ENCODE measurements at places on chromosomes 16 and 17.

DNA sequence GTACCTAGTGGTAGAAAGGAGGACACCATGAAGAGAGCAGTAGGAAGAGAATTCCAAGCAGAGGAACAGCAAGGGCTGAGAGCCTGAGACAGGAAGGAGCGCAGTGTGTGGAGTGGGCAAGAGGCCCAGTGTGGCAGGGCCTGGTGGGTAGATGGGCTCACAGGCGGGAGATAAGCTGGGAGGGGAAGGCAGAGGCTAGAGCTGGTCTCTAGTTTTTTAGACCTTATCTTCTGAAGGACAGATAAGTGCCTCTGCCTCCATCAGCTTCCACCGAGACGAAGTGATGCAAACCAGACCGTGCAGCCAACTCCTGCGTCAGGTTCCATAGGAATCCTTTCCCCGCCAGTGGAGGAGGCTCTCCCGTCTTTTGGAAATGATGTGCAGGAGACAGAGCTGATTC is 33.6 kb downstream of the CDH1 start:
- no peak for DNase-seq

GRCh38 chr17:17983376-17983775 is 10.7 kb downstream of the DRC3 start:
- no peak for DNase-seq

GRCh38 chr17:21162394-21162775 is 35.6 kb downstream of the DHRS7B start:
- DNase-seq, result no peak

- DNase-seq, result no peak
These were observed 49.3 kb downstream of the N4BP1 start for GRCh38 chr16:48560692-48561091.

DNA sequence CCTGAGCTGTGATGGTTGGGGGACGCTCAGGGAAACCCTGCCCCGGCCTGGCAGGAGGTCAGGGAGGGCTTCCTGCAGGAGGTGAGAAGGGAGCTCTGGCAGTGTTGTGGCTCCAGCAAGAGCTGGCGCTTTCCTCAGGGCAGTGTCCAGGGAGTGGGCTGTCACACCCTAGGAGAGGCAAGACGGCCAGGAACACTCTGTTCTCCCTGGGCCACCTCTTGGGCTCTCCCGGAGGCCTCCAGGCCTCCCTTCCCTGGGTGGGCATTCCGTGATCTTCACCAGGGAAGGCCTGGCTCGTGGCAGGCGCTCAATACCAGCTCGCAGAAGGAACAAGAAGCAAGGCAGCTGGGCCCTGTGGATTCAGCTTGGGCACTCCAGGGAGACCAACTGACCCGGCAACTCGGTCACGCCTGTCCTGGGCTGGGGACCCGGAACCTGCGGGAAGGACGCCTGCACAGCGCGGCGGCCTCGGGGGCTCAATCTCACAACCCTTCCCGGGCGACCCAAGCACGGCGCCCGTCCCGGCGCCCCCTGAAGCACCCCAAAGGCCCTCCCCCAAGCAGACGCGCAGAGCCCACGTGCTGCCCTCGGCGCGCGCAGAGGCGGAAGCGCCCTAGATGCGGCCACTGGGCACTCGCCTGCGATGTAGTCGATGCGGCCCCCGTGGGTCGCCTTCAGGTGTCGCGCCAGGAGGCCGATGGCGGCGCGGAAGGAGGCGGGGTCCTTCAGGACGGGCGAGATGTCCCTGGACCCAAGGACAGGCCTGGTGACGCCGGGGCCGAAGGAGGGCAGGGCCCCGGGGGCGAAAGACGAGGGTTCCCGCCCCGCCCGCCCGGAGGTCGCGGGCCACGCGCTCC is 588 bp downstream of the APRT start:
- DNase-seq, result peak; percentile 49

DNA sequence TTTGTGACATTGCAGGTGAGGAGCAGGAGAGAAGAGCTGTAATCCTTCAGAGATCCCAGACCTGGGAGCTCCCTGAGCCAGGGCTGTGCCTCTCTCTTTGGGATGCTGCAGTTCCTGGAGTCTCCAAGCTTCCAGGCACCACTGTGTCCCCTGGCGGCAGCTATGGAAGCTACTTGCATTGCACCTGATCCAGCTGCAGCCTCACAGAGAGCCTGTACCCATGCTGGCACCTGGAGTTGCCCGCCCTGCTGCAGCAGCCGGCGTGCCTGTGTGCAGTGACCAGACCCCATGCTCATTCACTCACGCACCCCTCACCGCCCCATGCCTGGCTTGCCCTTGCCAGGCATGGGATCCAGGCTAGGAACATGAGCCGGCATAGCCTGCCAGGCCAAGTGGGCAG is 51.8 kb upstream of the MED9 start:
- DNase-seq, result no peak

DNA sequence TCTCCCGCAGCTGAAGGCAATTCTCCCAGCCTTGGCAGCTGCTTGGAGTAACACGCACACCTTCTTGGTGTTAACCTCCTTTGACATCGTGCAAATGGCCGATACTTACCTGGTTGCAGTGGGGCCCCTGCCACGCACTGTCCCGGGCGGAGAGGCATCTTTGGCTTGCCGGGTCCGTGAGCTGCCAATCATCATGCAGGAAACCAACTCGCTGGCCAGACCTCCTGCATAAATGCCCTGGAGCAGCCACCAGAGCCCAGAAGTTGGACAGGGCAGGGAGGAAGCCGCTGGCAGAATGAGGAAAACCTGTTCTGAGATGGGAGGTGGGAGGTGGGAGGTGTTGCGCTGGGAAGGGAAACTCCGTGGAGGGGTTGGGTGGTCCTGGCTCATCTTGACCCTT is 41.7 kb upstream of the CREBBP start:
- no peak for DNase-seq

- DNase-seq, result no peak
These were observed 108.1 kb downstream of the PMP22 start for GRCh38 chr17:15157051-15157450.

- no peak for DNase-seq
These were observed 20.8 kb upstream of the LRRC37A3 start for GRCh38 chr17:64940055-64940454.

DNA sequence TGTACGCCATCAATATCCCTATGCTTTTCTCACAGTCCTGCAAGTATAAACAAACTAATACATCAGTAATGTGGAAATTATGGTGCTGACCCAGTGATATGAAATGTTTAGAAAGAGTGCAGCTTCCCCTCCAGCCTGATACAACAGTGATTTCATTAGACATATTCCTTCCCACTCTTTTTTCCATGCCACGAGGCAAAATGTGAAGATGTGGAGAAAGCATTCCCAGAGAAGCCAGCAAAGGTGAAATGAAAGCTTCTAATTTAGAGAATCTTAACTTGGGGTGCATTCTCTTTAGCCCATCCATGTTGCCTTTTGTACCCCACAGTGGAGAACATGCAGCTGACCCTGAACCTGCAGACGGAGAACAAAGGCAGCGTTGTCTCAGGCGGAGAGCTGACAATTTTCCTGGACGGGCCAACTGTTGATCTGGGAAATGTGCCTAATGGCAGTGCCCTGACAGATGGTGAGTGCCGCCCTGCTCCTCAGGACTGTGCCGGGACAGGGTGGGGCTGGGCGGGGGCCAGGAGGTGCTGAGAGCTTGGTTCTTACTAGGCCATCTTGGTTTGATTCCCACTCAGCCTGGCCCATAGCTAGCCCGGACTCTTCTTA is 77.8 kb downstream of the WWP2 start:
- no peak for DNase-seq

- DNase-seq, result no peak
These were observed 20.0 kb upstream of the NXPH3 start for GRCh38 chr17:49555495-49556222.

GRCh38 chr17:68957944-68958343 is 2.8 kb upstream of the ABCA8 start:
- DNase-seq, result no peak

- DNase-seq, result no peak
These were observed 72.1 kb downstream of the BANP start for GRCh38 chr16:88023366-88023765.

DNA sequence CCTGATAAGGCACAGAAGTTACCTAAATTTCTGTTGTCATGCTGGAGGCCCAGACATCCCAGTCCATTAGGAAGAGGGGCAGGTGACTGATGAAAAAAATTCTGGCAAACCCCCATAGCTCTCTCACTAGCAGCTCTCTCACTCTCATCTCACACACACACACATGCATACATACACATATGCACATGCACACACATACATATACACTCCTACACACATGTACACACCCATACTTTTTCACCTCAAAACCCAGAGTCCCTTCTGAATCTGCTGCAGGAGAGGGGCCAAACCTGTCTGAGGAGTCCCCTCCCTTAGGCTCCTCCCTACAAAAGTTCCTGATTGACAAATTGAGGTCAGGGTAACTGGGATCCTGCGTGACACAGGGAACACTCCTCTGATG is 22.6 kb upstream of the SDR42E2 start:
- DNase-seq, result no peak

DNA sequence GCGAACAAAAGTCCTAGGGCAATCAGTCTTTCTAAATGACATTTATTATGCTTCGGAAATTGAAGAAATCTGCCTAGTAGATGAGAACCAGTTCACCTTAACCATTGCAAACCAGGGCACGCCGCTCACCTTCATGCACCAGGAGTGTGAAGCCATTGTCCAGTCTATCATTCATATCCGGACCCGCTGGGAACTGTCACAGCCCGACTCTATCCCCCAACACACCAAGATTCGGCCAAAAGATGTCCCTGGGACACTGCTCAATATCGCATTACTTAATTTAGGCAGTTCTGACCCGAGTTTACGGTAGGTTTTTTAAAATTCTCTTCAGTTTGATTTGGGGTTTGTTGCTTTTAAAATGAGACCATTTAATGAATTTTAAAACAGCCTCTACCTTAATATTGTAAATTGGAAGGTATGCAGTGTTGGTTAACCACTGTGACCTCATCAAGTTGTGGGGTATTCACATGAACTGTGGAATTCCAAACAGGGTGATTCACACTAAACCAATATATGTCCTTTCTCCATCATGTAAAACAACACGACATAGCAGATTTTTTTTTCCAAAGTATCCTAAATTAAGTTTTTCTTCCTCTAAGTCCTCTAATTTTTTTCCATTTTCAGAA is 6.2 kb upstream of the EVI2A start:
- no peak for DNase-seq
